ENCODE measurements at places on chromosomes 5 and 9.

- no peak for DNase-seq
Measured at GRCh38 chr5:164472165-164472564, 966.7 kb downstream of the MAT2B start.

DNA sequence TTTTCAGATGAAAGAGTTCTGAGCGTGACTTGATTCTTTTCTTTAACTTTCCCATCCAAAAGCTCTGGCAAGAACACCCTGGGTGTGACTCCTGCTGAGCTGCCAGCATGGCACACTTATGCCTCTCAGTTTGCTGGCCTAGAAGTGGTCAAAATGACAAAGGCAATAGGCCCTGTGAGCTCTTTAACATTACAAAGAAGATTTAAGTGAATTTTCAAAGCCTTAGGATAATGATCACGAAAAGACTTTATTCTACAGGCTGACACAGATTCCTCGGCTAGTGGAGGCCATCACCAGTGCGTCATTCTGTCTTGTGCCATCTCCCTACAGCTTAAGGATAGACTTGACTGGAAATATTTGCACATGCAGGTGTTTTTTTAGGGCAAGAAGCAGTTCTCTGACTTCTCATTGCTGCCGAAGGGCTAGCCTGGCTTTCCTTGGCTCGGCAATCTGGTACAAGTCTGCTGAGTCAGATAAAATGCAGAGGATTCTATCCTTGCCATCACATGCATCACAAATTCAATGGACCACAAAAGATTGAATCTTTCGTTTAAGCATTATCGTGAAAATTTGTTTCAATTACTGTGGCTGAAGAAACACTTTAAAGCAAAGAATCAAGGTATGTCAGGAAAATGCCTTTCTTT is 311.5 kb downstream of the COX7C start:
- DNase-seq, result no peak

GRCh38 chr5:6220346-6221088 is 157.8 kb downstream of the MED10 start:
- no peak for DNase-seq

DNA sequence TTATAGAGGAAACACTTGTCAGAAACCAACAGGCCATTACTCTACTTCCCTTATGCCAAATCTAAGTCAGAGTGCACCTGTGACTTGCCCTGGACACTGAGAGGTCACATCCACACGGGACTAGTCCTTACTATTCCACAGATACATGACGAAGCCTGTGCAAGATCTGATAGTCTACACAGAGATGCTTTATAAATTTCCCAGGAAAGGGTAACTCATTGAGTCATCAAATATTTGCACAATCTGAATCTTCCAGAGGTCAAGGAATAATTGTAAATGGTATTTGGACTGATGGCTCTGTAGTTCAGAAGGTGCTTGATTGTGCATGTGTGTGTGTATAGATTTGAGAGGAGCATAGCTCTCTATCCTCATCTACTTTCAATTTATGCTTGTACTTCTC is 55.2 kb upstream of the JAK2 start:
- no peak for DNase-seq

- DNase-seq, result peak; percentile 92
Measured at GRCh38 chr9:129258124-129258822, 80.2 kb upstream of the IER5L start.

- no peak for DNase-seq
Measured at GRCh38 chr5:97979740-97980139, 793.7 kb upstream of the RGMB start.

DNA sequence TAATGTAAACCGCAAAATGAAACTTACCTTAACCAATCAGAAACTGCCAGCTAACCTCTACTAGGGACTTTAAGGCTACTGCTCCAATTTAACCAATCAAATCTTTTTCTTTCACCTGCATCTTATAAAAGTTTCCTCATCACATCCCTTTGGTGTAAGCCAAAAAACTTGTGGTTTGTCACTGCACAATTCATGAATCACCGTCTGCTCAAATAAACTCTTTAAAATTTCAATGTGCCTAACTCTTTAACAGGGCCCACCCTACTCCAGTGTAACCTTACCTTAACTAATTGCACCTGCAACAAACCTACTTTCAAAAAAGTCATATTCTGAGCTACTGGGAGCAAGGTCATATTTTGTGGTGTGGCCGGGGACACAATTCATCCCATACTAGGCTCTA is 172.2 kb upstream of the GRAMD2B start:
- DNase-seq, result no peak

GRCh38 chr9:33465096-33465495 is 8.6 kb downstream of the NOL6 start:
- DNase-seq, result no peak

DNA sequence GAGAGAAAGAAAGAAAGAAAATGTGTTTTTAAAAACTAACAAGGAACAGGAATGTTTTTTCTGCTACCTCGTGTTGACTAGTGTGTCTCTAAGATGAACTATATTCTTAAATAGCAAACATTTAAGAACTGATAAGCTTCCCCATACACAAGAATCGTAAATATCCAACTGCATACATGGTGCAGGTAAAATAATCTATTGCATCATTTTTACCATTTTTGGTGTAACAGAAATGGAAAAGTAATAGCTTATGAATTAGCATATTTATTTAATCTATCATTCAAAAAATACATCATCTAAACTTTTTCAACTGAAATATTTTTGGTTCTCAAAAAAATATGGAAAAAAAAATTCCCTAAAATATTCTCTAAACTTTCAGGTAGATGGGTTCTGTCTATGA is 59.7 kb upstream of the RAD23B start:
- no peak for DNase-seq

DNA sequence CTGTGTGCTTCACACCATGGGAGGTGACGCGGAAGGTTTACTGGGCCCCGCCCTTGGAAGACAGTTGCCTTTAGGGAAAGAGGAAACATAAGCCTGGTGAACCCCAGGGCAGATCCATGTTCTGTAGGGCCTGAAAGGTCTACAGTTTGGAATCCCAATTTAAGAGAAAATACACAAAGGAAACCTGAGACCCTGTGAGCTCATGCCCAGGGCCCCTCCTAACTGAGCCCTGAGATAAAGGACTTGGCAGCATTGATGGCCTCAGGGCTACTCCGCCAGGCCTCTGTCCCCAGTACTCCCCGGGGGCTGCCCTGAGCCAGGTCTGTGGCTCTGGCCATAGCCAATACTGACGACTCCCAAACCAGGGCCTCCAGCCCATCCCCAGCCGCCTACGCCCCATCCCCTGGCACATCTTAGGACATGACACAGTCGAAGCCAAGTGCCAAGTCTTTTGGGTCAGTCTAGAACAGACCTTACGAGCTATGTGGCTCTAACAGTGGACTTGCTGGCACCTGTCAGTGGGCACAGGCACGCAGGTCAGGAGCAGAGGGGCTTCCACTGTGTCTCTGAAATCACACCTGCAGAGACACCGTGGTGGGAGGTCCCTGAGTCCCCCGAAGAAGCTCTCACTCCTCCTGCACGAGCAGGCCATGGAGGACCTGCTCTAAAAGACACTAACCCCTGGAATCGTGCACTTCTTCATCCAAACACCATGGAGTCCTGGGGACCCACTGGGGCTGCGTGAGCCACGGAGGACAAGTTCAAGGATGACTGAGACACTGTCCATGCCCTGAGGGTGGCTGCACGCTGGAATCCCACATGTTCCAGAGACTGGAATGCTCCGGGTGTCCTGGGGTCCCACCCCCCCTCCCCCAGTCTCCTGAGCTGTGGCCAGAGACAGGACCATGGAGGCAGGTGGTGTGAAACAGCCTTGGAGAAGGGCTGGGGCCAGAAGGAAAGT is 40.3 kb upstream of the BARHL1 start:
- no peak for DNase-seq

DNA sequence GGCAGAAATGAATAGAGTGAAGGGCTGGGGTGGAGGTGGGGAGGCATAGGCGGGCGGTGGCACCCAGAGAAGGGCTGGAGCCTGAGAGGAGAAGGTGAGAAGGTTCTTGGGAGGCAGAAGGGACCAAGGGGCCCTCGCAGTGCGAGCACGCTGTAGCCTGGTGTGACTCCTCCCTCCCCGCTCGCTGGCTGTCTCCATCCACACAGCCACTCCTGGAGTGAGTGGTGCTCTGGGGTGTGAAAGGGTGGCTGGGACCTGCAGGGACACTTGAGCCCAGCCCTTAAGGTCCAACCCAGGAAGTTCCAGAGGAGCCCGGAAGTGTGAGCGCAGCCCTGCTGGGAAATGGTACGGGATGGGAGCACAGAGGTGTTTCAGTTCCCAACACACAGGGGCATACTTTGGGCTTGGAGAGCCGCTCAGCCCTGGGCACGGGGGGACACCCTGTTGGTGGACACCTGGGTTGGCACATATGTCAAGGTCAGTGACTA is 9.3 kb upstream of the SCGB3A1 start:
- DNase-seq, result no peak

DNA sequence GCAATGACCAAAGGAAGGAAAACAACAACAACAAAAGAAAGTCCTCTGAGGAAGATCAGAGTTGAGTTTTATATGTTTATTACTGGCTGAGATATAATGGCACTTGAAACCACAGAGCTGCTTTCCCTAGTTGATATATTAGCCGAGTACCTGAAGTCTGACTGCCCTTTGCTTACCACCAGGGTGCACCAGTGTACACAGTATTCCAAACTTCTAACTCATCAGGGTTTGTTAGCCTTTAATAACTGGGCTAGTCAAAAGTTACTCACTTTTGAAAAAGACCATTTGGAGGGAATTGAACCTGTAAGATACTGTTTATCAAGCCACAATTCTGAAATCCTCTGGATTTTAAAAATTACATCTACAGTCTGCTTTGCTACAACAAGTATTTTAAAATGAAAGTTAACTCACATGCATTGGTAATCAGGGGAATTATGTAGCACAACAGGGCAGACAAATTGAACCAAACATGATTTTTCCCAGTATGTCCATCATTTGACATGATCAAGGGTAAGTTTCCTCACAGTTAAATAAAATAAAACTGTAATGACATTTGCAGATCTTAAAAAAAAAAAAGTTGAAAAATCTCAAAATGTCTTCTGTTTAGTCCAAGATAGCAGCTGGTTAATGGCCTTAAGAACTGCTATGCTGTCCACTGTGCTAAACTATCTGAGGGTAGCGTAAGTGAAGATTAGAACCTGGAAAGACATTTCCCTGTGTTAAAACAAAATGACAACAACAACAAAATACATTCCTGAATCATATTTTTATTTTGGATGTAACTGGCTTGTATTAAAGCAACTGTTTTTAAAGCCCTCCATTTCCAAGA is 57.3 kb upstream of the C6 start:
- peak; percentile 12 for DNase-seq

DNA sequence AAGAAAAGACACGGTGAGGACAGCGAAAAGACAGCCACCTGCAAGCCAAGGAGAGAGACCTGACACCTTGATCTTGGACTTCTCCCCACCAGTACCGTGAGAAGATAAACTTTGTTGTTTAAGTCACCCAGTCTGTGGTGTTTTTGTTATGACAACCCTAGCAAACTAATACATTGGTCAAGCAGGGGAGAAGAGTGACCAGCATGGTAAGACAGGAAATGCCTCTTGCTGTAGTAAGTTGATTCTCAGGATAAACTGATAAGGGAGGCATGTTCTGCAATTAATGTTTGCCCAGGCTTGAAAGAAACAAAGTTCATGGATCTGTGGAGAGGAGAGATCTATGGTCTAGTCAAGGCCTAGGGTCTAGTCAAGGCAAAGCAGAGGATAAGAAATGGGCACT is 801.2 kb downstream of the MAT2B start:
- DNase-seq, result no peak

DNA sequence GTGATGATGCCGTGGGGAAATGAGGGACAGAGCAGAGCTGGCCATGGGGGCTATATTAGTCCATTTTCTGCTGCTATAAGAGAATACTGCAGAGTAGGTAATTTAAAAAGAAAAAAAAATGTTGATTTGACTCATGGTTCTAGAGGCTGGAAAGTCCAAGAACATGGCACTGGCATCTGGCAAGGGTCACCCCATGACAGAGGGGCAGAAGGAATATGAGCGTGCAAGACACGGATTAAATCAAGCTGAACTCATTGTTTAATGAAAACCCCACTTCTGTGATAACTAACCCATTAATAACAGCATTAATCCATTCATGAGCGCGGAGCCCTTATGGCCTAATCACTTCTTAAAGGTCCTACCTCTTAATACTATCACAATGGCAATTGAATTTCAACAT is 68.8 kb downstream of the SNX18 start:
- no peak for DNase-seq

- no peak for DNase-seq
Measured at GRCh38 chr5:157189223-157189622, 8.6 kb downstream of the ITK start.

DNA sequence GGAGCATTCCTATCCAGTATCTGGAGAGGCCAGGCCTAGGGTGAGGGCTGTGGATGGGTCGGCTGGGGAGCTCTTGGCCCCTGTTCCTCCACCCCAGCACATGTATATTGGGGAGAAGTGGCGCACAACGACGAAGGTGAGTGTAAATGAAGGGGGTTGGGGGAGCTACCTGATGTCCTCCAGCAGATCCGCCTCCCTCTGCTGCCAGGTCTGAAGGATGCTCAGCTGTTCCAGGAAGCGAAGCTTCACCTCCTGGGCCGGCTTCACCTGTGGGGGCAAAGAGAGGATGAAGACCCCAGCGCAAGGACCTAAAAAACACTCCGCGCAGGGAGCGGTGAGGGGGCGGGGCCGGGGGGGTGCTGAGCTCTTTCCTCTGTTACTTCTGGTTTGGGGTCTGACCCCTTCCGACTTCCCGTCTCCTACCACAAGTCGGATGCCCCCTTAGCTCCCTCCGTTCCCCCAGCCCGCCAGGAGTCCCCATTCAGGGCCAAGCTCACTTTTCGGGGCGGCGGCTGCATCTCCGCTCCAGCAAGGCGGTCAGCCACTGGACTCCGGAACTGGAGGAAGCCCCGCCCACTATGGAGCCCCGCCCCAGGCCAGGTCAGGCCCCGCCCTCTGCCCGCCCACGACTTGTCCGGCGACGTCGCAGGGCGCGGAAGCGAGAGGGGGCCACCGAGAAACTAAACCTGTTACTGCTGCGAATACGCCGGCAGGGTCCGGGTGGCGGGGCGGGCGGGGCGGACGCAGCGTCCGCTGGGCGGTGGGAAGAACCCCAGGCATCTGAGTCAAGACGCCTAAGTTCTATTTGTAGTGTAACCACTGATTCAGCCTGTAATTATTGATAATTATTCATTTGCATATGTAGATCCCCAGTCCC is at the start of gene FCHSD1:
FCHSD1 (minus strand) TSS at position 568 of the 877 bp plus-strand sequence; CDS start at position 518, 50 bp downstream.
- peak; percentile 98 for DNase-seq

- no peak for DNase-seq
Measured at GRCh38 chr9:18688581-18689565, 214.9 kb downstream of the ADAMTSL1 start.

- no peak for DNase-seq
Measured at GRCh38 chr9:85025638-85026037, 356.1 kb downstream of the NTRK2 start.

Measured in A549 (cell line).